Activated naive CD4-positive, alpha-beta T cell treated with anti-CD3 and anti-CD28 coated beads for 36 hours (primary cell): ENCODE measurements at places on chromosomes 2 and 18. TPM values are rescaled to one million over a fixed set of nuclear protein-coding genes. Genes with fewer than 3 reads are reported as not detected.

DNA sequence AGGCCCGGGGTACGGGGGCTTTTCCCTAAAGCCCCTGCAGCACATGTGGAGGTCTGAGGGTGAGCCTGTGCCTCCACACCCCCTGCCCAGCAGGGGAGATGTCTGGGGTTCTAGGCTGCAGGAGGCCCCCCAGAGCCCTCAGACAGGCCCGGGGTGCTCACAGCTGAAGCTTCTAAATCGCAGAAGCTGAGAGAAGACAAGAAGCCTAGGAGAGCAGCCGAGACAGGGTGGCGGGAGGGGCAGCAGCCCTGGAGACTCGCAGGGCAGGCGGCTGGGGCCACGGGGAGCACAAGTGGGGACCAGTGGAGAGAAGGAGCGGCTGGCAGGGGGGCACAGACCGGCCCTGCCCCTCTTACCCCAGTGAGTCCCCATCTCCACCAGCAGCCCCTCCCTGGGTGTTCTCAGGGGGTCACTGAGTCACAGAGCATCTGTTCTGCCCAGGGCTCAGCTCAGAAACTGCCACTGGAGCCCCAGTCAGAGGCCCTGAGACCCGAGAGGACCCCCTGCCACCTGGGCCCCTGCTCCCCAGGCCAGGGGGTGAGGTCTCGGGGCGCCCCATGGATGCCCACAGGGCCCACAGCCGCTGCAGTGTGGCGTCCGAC, 26.1 kb downstream of the GPC1 start:
- H3K4me3 ChIP-seq = no peak overlapping the region
- DNase-seq = peak; percentile 3
- H3K27me3 ChIP-seq = peaks cover 2% of the 10 kb centered on the region
- H3K4me1 ChIP-seq = no peaks in the 10 kb centered on the region
- no peak overlapping the region for H3K27ac ChIP-seq

GRCh38 chr2:10817413-10817812, 4.8 kb upstream of the PDIA6 start:
- H3K27ac ChIP-seq = no peak overlapping the region
- no peaks in the 10 kb centered on the region for H3K27me3 ChIP-seq
- H3K4me1 ChIP-seq = no peaks in the 10 kb centered on the region
- no peak for DNase-seq
- no peaks in the 10 kb centered on the region for H3K36me3 ChIP-seq

DNA sequence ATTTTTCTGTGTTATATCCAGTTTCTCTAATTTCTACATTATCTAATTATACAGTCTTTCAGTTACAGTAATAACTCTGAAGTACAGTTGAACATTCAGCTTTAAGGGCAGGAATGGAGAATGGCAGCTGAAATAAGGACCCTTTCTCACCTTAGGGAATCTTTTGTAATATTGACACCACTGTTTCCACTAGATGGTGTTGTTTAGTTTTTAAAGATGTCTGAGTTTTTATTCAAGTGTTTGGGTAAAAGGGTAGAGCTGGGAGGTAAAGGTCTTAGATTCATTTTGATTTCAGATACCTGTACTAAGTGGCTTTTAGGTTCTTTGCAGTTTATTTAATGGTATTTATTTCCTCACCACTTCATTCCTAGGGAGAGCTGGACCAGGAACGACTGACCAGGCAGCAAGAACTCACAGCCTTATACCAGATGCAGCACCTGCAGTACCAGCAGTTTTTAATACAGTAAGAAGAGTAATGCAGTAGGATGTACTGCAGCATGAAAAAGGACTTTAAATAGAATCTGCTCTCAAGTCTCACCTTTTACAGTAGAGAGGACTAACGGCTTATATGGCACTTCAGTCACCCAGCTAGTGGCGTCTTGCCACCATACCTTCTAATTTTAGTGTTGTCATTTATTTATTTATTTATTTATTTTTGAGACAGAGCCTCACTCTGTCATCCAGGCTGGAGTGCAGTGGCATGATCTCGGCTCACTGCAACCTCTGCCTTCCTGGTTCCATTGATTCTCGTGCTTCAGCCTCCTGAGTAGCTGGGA, 33.2 kb upstream of the KCNJ13 start:
- no peak for DNase-seq
- H3K4me1 ChIP-seq = no peaks in the 10 kb centered on the region
- H3K4me3 ChIP-seq = no peak overlapping the region

- H3K4me1 ChIP-seq = peaks cover 5% of the 10 kb centered on the region
- H3K4me3 ChIP-seq = no peak overlapping the region
- no peaks in the 10 kb centered on the region for H3K27me3 ChIP-seq
Observed at GRCh38 chr2:105072039-105072438, 34.2 kb downstream of the MRPS9 start.

DNA sequence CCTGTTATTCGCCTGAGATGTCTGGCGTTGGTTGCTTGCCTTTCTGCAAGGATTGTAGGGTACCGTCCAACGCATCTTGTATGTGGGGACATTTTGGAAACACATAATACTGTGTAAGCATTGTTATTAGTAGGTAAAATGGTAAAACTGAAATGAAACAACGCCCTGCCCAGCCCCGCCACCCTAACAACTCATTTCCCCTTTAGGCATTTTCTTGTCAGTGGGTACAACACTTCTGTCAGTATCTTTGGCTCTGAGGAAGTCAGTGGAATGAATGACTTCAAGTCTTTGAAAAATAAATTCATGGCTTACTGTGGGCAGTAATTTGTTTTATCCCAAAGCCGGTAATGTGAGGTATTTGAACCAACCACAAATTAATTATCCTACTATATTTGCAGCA, 86.0 kb downstream of the FMNL2 start:
- DNase-seq = no peak
- H3K36me3 ChIP-seq = no peaks in the 10 kb centered on the region
- H3K27ac ChIP-seq = no peak overlapping the region
- H3K4me1 ChIP-seq = peaks cover 33% of the 10 kb centered on the region
- H3K27me3 ChIP-seq = peaks cover 20% of the 10 kb centered on the region

DNA sequence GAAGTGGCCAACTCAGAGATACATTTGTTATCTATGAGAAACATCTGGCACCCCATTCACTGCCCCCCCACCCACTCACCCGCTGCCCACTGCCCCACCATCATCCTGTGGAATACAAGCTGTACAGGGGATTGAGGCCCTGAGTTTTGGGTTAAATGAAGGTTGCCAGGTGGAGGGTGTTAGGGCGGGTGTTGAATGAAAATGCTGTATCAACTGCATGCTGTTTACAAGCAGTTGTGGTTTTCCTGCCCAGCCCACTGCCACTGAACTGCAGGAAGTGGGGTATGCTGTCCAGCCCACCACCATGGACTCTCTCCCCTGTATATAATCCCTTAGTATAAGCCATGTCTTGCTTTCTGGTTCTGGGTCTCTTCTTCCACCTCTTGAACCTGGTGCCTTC, 481.9 kb downstream of the METTL4 start:
- H3K27ac ChIP-seq = no peak overlapping the region
- DNase-seq = no peak
- peaks cover 2% of the 10 kb centered on the region for H3K27me3 ChIP-seq
- H3K4me1 ChIP-seq = no peaks in the 10 kb centered on the region
- no peaks in the 10 kb centered on the region for H3K36me3 ChIP-seq

DNA sequence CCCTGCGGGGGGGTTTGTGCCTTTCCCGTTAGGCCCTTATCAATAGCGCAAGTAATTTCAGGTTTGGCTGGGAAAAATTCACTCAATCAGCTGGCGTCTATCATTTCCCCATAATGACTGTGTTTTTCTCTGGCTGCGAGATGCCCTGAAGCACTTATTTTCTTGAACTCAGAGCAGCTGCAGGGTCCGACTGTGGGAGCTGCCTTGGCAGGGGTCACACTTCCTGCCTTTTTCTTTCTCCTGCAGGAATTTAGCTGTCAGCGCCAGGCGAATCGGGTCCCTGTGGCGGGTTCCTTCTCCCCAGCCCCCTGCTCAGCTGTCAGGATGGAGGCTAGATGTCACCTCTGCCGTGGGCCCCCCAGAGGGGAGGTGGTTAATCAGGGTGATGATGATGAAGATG, 81.3 kb upstream of the HPCAL1 start:
- no peaks in the 10 kb centered on the region for H3K36me3 ChIP-seq
- no peak for DNase-seq
- no peak overlapping the region for H3K27ac ChIP-seq
- no peak overlapping the region for H3K4me3 ChIP-seq
- no peaks in the 10 kb centered on the region for H3K27me3 ChIP-seq

DNA sequence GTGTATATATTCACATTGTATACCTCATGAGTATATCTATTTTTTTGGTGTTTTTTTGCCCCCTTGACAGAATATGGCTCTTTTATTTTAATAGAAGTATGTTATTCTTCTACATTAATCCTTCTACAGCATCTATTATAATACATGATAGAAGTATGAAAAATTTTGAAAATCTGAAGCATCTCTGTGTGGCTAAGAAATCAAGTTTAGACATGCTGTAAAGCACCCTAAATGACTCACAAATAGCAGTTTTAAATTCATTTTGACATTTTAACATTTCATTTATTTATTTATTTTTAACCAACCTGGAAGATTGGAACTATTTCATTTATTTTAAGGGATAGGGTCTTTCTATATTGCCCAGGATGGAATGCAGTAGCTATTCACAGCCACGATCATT, 33.8 kb upstream of the ROCK1 start:
- no peak overlapping the region for H3K27ac ChIP-seq
- no peaks in the 10 kb centered on the region for H3K27me3 ChIP-seq
- no peak for DNase-seq
- H3K36me3 ChIP-seq = no peaks in the 10 kb centered on the region
- H3K4me1 ChIP-seq = no peaks in the 10 kb centered on the region

GRCh38 chr2:727071-727470, 49.9 kb upstream of the TMEM18 start:
- H3K4me3 ChIP-seq = no peak overlapping the region
- no peaks in the 10 kb centered on the region for H3K4me1 ChIP-seq
- H3K27ac ChIP-seq = no peak overlapping the region
- DNase-seq = no peak

DNA sequence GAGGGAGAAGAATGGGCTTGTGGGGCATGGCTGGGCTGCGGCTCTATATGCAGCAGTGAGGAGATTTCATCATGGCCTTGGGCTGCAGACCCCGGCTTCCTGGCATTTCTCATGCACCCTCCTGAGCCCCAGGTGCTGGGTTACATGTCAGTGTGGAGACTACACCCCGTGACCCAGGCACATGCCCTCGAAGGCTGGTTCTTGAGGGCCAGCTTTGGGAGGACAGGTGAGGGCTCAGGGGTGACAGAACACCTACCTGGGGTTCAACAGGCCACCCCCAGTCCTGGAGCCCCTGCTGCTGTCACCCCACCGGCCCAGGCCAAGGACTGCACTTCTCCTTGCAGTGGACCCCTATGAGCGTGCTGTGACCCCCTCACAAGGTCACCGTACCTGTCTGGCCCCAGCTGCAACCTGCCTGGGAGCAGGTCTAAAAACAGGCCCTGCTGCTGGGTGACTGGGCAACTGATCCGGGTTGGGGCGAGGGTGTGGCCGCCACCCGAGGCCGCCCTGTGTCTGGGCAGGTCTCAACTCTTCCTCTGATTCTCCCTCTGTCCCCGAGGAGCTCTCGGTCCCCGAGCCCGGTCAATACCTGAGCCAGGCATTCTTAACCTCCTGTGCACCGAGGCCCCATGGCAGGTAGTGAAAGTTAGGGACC, 94.8 kb upstream of the OTOS start:
- H3K4me1 ChIP-seq = peaks cover 2% of the 10 kb centered on the region
- H3K27me3 ChIP-seq = no peaks in the 10 kb centered on the region
- DNase-seq = no peak
- no peak overlapping the region for H3K27ac ChIP-seq

DNA sequence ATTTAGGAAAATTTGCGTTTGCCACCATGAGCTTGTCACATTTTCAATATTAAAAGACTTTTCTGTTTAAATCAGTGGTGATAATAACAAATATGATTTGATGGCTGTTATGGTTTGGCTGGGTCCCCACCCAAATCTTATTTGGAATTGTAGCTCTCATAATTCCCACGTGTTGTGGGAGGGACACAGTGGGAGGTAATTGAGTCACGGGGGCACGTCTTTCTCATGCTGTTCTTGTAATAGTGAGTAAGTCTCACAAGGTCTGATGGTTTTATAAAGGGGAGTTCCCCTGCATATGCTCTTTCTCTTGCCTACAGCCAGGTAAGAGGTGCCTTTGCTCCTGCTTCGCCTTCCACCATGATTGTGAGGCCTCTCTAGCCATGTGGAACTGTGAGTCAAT, 83.4 kb upstream of the RGPD4 start:
- H3K4me1 ChIP-seq = no peaks in the 10 kb centered on the region
- no peak for DNase-seq
- H3K27me3 ChIP-seq = peaks cover 3% of the 10 kb centered on the region
- no peak overlapping the region for H3K27ac ChIP-seq

- no peak overlapping the region for H3K4me3 ChIP-seq
- no peak overlapping the region for H3K27ac ChIP-seq
- H3K27me3 ChIP-seq = no peaks in the 10 kb centered on the region
- peaks cover 63% of the 10 kb centered on the region for H3K4me1 ChIP-seq
- no peak for DNase-seq
- H3K36me3 ChIP-seq = no peaks in the 10 kb centered on the region
Observed at GRCh38 chr2:234437642-234438304, 59.1 kb downstream of the ARL4C start.

DNA sequence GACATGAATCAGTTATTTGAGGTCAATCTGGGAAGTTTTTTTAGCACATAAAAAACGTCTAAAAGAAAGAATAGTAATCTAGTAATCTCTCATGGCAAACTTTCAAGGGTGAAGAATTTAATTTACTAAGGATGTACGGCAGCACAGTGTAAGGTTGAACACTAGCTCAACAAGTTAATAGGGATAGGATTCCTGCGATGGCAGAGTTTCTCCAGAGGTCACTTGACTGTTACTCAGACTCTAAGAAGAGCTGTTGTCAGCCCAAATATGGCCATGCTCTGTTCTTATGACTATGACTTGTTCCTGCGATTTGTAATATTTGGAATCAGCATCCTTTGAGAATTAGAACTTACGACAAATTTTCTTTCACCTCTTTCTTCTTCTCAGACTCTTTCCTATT, 553.3 kb upstream of the TNP1 start:
- no peaks in the 10 kb centered on the region for H3K36me3 ChIP-seq
- H3K27ac ChIP-seq = no peak overlapping the region
- H3K4me3 ChIP-seq = no peak overlapping the region
- H3K4me1 ChIP-seq = no peaks in the 10 kb centered on the region
- DNase-seq = no peak

- no peaks in the 10 kb centered on the region for H3K27me3 ChIP-seq
- peaks cover 3% of the 10 kb centered on the region for H3K4me1 ChIP-seq
- H3K4me3 ChIP-seq = no peak overlapping the region
- no peak overlapping the region for H3K27ac ChIP-seq
- DNase-seq = no peak
- H3K36me3 ChIP-seq = no peaks in the 10 kb centered on the region
Observed at GRCh38 chr2:3662239-3662638, 4.2 kb downstream of the ALLC start.

GRCh38 chr18:62526098-62527025, 3.5 kb downstream of the ZCCHC2 start:
- H3K27me3 ChIP-seq = no peaks in the 10 kb centered on the region
- H3K4me3 ChIP-seq = peak overlapping the region; percentile 92
- peak; percentile 78 for DNase-seq
- H3K27ac ChIP-seq = peak overlapping the region; percentile 98

STAT4 gene
- total RNA-seq = 54.6 TPM

IGFBP2 gene
- total RNA-seq = 2.4 TPM

IL1R1 gene
- 5.7 TPM for total RNA-seq

PDE11A gene
- not detected for total RNA-seq

KCNK3 gene
- not detected for total RNA-seq

ICOS gene
- 211 TPM for total RNA-seq

SLC9A4 gene
- 0.07 TPM for total RNA-seq

MROH2A gene
- total RNA-seq = not detected

EPB41L3 gene
- total RNA-seq = 7.2 TPM
